ENCODE measurements at places on chromosomes 13 and 19. TPM values are rescaled to one million over a fixed set of nuclear protein-coding genes. Genes with fewer than 3 reads are reported as not detected.

- H3K4me3 ChIP-seq = no peak overlapping the region
- no peaks in the 10 kb centered on the region for H3K4me1 ChIP-seq
- no peak overlapping the region for H3K27ac ChIP-seq
- H3K36me3 ChIP-seq = no peaks in the 10 kb centered on the region
- no peak for DNase-seq
Observed at GRCh38 chr13:59094181-59094580, 1069.5 kb downstream of the DIAPH3 start.

- no peaks in the 10 kb centered on the region for H3K4me1 ChIP-seq
- DNase-seq = no peak
- H3K4me3 ChIP-seq = no peak overlapping the region
- no peak overlapping the region for H3K27ac ChIP-seq
- H3K27me3 ChIP-seq = no peaks in the 10 kb centered on the region
Observed at GRCh38 chr19:3818466-3818865, 32.3 kb upstream of the MATK start.

GRCh38 chr19:512547-513365 is 5.5 kb downstream of the TPGS1 start:
- H3K27me3 ChIP-seq = no peaks in the 10 kb centered on the region
- H3K27ac ChIP-seq = no peak overlapping the region
- H3K4me3 ChIP-seq = no peak overlapping the region
- H3K4me1 ChIP-seq = no peaks in the 10 kb centered on the region
- no peaks in the 10 kb centered on the region for H3K36me3 ChIP-seq

- H3K36me3 ChIP-seq = no peaks in the 10 kb centered on the region
- no peaks in the 10 kb centered on the region for H3K4me1 ChIP-seq
- no peaks in the 10 kb centered on the region for H3K27me3 ChIP-seq
- no peak overlapping the region for H3K27ac ChIP-seq
- H3K4me3 ChIP-seq = no peak overlapping the region
- DNase-seq = no peak
Observed at GRCh38 chr13:111623208-111623607, 302.8 kb downstream of the TEX29 start.

DNA sequence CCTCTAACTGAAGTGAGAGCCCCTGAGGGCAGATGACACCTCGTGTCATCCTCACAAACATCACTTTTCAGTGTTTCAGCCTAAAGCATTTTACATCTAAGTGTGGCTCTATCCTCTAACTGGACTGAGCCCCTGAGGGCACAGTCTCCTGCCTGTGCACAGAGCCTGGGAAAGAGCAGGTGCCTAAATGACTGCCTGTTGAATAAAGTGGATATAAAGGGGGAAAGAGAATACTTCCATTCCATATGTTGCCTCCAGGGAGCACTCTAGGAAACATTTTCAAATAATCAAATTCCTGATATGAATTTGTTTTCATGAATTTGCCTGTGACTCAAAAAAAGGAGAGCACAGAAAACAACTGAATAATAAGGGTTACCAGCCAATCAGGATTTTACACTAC is 32.2 kb downstream of the CNMD start:
- no peaks in the 10 kb centered on the region for H3K27me3 ChIP-seq
- no peak overlapping the region for H3K4me3 ChIP-seq
- H3K36me3 ChIP-seq = no peaks in the 10 kb centered on the region
- no peak overlapping the region for H3K27ac ChIP-seq

GRCh38 chr19:2494447-2495129 is 18.7 kb downstream of the GADD45B start:
- H3K4me3 ChIP-seq = peak overlapping the region; percentile 65
- peak; percentile 73 for DNase-seq
- no peaks in the 10 kb centered on the region for H3K36me3 ChIP-seq
- no peaks in the 10 kb centered on the region for H3K27me3 ChIP-seq

DNA sequence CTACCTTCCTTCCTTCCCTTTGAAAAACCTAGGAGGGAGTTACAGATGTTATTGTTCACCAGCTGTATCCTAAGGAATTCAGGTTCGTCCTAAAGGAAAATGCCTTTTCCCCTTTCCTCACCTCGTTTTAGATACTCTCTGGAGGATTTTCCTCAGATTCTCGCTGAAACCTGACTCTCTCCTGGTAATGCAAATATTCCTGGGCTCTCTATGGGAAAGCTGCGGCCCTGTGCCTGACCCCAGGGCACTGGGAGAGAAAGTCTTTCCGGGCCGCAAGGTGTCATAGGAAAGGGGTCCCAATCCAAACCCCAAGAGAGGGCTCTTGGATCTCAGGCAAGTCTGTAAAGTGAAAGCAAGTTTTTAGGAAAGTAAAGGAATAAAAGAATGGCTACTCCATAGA is 13.1 kb upstream of the OR1M1 start:
- H3K36me3 ChIP-seq = no peaks in the 10 kb centered on the region
- no peak overlapping the region for H3K27ac ChIP-seq
- DNase-seq = no peak
- H3K4me3 ChIP-seq = no peak overlapping the region
- H3K27me3 ChIP-seq = no peaks in the 10 kb centered on the region

GRCh38 chr13:54845351-54845965 is 1816.8 kb downstream of the OLFM4 start:
- H3K36me3 ChIP-seq = no peaks in the 10 kb centered on the region
- no peaks in the 10 kb centered on the region for H3K27me3 ChIP-seq
- H3K4me3 ChIP-seq = no peak overlapping the region

DNA sequence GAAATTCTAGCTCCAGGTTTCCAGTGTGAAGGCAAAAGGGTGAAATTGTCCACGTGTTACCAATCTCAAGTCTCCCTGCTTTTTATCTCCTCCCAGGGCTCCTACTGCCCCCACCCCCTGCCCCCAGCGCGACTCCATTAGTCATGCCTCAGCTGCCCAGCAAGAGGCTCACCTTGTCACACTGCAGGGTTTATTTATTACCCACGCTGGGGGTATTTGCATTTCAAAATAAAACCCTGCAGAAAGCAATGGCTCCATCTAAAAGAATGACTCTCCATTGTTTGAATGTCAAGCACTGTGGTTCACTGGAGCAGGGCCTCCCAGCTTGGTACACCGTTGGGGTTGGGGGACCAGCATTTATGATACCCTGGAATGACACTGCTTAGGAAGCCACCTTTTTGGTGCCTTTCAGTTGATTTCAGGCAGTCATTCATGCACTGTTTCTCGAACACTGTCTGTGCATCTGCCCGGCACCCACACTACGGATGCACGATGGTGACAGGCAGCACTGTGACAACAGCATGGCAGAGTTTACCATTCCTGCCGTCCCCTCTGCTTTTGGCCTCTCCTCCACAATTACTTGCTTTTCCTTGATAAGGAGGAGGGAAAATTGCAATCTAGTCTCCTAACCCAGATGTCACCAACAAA is 9.9 kb upstream of the POP4 start:
- H3K4me1 ChIP-seq = no peaks in the 10 kb centered on the region
- H3K36me3 ChIP-seq = no peaks in the 10 kb centered on the region
- DNase-seq = no peak
- peaks cover 62% of the 10 kb centered on the region for H3K27me3 ChIP-seq
- H3K27ac ChIP-seq = no peak overlapping the region
- H3K4me3 ChIP-seq = no peak overlapping the region

DNA sequence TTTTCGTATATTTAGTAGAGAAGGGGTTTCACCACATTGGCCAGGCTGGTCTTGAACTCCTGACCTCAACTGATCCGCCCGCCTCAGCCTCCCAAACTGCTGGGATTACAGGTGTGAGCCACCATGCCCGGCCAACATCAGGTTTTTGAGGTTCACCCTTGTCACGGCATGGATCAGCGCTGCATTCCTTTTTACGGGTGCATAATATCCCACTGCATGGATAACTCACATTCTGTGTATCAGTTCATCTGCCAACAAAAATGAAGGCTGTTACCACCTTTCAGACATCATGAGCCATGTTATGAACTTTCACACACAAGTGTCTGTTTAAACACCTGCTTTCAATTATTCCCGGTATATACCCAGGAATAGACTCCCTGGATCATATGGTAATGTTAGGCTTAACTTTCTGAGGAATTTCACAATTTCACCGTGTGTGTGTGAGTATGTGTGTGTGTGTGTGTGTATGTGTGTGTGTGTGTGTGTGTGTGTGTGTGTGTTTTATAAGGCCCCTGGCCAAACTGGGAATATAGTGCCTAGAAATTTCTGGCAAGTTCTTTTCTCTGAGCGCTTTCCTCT is 52.2 kb downstream of the AP1M1 start:
- no peaks in the 10 kb centered on the region for H3K27me3 ChIP-seq
- no peak overlapping the region for H3K27ac ChIP-seq
- H3K36me3 ChIP-seq = no peaks in the 10 kb centered on the region
- DNase-seq = no peak

- H3K36me3 ChIP-seq = no peaks in the 10 kb centered on the region
- H3K4me3 ChIP-seq = no peak overlapping the region
- H3K27ac ChIP-seq = no peak overlapping the region
- no peaks in the 10 kb centered on the region for H3K4me1 ChIP-seq
- DNase-seq = no peak
Observed at GRCh38 chr19:42153672-42154433, 21.6 kb upstream of the POU2F2 start.

The SIGLEC8 gene
- total RNA-seq = 2.3 TPM

The SYNE4 gene
- total RNA-seq = 15.5 TPM

The ZNF320 gene
- total RNA-seq = 22.0 TPM

The DOCK6 gene
- total RNA-seq = 59.3 TPM
